ENCODE measurements at places on chromosomes 2 and 18.

DNA sequence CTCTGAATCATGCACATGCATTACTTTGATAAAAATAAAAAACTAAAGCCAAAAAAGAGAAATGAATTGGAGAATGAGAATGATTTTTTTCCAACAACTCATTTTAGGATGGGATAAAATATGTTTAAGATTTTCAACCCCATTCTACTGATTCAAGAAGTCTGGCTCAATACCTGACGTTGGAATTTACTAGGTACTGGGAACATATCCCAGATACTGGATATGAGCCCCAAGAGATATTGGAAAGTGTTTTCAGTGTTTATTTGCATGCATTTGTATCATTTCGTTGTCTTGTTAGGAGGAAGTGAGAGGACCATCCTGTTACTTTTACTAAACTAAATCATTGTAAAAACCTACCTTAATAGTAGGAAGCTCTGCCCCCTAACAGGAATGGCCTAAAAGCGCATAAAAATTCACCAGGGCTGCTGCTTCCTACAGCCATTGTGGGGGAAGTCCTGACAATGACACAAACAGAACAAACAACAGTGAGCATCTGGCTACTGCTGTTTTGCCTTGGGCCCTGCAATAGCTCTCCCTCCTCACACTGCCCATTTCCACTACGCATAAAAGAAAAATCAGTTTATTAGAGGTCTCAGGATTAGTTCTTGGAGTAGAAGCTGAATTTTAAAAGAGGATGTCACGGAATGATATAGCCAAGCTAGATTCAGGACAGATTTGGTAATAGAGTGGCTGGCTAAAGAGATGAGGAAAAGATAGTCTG lies 35.2 kb downstream of the ANKAR start:
- no peak for DNase-seq

DNA sequence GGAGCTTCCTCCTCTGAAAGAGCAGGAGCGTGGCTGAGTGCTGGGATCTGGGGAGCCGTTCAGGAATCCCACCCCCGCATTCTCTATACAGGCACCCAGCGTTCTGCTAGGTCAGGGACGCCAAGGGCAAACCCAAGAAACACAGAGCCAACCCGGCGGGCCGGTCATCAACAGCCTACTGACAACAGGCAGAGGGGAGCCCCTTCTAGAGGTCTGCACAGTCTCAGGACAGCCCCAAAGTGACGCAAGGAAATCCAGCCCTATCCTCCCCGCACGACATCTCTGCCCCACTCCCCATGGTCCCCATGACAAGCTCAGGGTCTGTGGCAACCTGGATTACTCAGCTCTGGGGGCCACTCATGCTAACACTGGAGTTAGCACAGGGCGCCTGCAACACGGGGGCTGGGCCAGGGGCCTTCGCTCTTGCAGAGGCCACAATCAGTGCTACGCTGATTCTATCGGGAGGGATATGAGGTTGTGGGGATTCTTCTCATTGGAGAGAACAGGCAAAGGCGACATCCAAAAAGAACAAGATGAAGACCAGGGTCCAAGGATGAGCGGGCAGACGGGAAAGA lies 81.6 kb downstream of the PXDN start:
- no peak for DNase-seq

DNA sequence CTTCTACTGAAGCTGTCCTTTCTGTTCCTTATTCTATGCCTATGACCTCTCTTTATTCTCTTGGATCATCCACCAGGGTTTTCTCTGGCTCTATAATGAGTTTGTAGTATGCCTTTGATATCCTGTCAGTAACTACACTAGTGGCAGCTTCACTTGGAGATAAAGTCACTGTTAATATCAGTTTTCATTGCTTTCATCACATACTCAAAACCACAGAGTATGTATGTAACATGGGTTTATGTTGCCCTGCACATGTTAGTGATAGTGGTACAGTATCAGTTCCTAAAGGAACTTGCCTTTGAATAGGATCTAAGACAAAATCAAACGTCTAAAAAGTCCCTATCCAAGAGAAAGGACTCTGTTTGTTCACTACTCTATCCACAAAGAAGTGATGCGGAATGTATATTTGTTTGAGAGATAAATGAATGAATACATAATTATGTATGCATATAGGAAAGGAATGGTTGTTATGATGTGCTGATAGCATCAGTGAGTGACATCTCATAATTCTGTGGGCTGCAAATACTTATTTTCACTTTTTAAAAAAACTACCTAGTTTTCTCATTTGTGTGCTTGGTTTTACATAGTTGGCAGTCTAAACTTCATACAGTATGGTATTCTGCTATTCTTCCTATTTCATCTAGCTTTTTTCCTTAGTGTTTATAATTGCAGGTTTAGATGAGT lies 45.1 kb downstream of the TET3 start:
- no peak for DNase-seq

GRCh38 chr2:172425336-172425735 lies 2.0 kb upstream of the ITGA6 start:
- no peak for DNase-seq

GRCh38 chr2:233448575-233448974 lies 94.3 kb downstream of the DGKD start:
- no peak for DNase-seq

GRCh38 chr2:54634564-54635511 lies 88.6 kb upstream of the EML6 start:
- no peak for DNase-seq

DNA sequence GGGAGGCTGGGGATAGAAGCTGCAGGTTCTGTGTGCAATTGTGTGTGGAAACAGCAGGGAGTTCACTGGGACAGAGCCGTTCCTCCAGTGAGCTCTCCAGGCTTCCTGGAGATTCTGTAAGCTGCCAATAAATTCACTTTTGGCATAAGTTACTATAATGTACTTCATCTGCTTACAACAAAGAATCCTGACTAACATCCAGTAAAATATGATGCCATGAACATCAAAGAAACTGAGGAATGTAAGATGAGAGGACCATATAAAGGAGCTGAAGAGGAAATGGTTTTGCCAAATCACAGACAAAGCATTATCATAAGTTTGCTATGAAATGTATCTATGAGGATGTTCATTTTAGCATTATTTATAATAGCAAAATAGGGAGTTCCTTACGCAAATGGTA lies 175.3 kb downstream of the KCNE4 start:
- no peak for DNase-seq

DNA sequence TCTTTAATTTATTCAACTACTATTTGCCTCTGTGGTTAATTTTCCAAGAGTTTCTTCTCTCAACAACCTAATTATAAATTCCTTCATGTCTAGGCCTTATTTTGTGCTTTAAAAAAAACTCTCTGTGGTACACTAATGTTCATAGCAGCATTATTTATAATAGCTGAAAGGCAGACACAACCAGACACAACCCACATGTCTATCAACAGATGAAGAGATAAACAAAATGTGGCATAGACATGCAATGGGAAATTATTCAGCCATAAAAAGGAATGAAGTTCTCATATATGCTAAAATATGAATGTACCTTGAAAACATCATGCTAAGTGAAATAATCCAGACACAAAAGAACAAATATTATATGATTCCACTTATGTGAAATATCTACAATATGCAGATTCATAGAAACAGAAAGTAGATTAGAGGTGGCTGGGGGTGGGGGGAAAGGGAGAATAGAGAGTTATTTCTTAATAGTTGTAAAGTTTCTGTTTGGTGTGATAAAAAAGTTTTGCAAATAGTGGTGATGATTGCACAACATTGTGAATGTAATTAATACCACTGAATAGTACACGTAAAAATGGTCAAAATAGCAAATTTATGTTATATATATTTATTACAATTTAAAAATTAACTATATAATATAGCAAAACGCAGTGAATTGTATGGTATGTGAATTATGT lies 28.1 kb upstream of the RASGRP3 start:
- DNase-seq, result no peak

GRCh38 chr2:178473373-178473772 lies 5.0 kb downstream of the FKBP7 start:
- no peak for DNase-seq

DNA sequence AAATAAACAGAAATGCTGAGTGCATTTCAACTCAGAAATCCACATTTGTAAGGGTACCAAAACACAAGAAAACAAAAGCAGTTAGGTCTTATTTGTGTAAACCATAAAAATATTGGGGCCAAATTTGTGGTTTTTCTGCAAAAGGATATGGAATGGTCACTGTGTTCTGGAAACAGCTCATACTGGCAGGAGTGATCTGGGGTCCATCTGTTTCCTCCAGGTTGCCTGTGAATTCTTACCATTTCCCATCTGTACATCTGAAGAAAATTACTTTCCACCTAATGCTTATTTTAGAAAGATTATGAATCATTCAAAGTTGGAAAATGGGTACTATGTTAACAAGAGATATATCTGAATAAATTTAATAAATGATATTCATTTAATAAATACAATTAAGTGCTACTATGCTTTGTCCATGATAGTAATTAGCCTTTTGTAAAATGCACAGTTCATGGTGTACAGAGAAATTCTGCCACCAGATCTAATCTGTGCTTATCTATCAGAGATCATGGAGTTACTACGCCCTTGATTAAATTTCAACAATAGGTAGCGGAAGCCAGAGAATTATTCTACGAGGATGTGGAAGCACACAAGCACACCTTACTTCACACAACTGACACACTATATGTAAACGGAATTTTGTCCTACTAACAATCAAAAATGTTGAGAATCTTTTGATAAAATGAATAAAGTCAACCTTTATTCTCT lies 10.9 kb downstream of the ALS2 start:
- DNase-seq, result no peak

DNA sequence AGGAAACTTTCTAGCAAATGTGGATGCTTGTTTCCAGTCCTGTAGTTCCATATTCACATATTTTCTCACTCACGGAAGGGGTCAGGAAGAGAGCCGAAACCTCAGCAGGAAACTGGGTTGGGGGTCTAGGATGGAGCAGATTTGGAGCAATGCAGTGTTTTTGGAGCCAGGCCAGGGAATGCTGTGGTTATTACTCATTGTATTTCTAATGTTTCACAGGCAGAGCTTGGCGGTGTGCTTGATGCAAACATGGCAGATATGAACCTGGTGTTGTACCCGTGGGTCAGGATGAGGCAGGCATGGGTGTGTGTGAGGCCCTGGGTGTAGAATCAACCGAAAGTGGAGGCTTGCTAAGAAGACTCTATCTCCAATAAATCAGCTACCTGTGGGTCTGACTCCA lies 34.6 kb upstream of the ACKR3 start:
- DNase-seq, result no peak

DNA sequence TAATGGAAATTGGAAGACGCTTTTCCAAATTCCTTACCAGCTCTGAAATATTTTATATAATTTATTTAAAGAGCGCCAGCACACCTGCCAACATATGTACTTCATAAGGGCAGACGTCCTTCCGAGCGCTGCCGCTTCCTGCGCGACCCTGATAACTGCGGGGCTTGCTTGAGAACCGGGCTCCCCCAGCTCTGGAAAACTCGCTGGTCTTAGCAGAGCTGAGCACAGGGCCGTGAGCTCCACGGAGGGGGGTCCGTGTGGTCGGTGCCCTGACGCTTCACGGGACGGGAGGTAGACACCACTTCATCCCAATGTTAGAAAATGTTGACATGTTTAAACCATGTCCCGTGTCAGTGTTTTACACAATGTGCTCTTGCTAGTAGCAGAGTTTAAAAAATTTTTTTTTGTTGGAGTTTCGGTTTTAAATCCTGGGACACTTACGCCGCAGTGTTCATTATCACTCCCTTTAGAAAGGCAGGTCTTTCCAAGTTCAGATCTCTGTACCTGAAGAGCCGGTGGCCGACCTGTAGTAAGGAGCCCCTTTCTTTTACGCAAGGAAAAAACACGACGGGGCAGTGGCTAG lies 1.6 kb downstream of the NFATC1 start:
- no peak for DNase-seq

DNA sequence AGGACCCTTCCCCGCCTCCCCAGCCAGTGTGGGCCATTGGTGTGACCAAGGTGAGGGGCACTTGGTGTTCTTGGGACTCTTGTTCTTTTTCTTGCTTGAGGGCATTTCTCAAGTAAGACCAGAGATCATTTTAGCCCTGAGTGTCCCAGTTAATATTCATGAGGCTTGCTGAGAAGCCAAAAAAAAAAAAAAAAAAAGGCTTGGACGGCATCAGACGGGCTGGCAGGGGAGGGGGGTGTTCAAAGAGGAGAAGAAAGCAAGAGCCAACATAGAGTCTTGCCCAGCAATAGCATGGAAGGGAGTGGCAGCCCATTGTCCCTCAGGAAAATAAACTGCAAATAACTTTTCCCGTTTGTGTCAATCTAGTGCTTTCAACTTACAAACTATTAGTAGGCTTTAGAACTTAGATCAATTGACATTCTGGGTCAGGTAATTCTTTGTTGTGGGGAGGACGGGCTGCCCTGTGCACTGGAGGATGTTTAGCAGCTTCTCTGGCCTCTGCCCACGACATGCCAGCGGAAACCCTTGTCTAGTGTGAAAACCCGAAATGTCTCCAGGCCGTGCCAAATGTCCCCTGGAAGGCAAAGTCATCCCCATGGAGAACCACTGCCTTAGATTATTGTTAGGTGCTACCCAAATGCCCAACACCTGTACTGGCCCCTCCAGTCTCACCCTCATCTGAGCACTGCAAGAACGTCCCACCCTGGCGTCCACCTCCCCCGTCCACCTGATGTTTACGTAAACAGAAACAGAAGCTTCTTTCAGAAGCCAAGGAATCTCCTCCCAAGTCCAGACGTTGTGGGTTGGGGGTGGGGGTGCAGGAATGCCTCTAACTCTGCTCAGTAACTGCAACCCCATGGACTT lies 163.4 kb downstream of the BCL2 start:
- no peak for DNase-seq

DNA sequence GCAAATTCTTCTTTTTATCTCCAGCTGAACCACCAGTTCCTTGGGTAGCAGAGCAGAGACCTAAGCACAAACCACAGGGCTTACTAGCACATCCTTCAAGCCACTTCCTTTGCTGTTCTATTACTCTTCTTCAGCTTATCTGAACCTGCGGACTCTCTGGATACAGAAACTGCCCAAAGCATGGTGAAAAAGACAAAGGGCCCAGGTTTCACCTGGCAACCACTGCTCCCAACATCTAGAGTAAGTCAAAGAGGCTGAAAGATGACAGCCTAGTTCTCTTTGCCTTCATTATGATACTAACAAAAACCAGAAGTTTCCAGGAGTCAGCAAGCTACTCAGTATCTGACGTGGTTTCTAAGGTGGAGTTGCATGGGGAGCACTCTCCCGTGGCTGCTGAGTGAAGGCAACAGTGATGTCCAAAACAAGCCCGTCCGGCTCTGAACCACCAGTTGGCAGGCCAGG lies 43.4 kb downstream of the KANSL3 start:
- no peak for DNase-seq

DNA sequence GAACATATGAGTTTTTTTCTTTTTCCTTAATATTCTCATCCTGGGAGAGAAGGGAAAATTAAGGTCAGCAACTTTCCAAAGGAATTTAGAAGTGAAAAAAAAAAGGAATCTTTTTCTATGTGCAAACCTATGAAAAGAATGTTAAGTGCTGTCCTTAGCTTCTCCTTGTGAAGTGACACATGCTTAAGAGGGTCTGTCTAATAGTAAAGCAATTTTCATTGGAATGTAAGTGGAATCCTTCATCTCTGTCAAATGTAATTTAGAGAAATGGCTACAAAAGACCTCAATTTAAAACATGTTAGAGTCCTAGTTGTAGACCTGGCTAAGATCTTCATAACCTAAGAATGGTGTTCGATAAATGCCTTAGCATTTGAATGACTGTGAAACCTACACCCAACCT lies 117.4 kb upstream of the EPB41L3 start:
- DNase-seq, result no peak

- no peak for DNase-seq
These were observed 105.6 kb upstream of the NOL4 start for GRCh38 chr18:34330308-34330707.

GRCh38 chr2:170971071-170971470 lies 42.0 kb downstream of the GORASP2 start:
- no peak for DNase-seq
